GDM1 (cell line): ENCODE measurements at places on chromosomes 6 and 20.

DNA sequence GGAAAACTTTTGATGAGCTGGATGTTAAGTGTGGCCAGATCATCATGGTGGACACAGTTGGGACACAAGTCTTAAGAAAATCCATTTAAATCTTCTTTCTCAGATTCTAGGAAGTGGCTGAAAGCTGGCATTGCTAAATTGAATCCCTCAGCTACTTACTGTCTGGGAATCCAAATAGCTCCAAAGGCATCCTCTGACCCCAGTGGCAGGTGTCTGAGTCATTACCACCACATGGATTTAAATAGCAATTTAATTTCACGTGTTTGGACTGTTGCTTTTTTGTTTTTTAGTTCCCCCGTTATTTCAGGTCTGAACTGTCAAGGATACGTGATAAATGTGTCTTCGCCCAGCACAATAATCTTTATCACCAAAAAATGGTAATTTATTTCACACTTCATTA lies 33.2 kb upstream of the HDGFL1 start:
- DNase-seq = no peak

GRCh38 chr20:37454636-37455385 lies 66.2 kb upstream of the NNAT start:
- no peak for DNase-seq

DNA sequence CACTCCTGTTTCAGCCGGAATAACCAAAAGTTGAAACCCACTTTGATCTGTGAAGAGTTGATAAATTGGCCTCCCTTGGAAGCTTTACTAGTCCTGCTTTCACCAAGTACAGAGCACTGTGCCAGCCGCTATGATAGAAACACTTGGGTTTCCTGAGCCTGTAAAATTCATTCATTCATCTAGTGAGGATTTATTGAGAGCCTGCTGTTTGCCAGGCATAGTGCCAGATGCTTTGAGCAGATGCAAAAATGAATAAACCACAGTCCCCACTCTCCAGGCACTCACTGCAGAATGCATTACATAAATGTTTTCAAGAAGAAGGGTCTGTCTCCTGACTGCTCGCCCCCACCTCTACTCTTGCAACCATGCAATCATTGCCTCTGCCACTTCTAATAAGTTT lies 25.3 kb upstream of the TMEM217 start:
- no peak for DNase-seq

- no peak for DNase-seq
Observed at GRCh38 chr6:138797806-138798446, 2.0 kb downstream of the ECT2L start.

DNA sequence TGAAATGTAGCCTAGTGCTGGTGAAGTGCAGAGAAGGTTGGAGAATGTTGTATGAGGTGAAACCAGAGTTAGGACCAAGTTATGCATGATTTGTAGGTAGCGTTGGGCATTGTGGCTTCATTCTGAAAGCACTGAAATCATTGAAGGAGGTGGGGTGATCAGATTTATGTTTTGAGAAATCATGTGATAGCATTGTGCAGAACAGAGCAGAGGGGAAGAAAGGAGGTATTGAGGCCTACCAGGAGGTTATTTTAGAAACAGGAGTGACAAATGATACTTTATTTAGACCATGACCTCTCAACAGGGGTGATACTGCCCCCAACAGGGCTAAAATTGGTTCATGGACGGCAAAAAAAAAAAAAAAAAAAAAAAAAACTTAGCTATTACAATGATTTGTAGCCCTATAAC lies 15.6 kb upstream of the HMGN3 start:
- DNase-seq = no peak

GRCh38 chr6:101195588-101195987 lies 197.9 kb upstream of the GRIK2 start:
- no peak for DNase-seq

DNA sequence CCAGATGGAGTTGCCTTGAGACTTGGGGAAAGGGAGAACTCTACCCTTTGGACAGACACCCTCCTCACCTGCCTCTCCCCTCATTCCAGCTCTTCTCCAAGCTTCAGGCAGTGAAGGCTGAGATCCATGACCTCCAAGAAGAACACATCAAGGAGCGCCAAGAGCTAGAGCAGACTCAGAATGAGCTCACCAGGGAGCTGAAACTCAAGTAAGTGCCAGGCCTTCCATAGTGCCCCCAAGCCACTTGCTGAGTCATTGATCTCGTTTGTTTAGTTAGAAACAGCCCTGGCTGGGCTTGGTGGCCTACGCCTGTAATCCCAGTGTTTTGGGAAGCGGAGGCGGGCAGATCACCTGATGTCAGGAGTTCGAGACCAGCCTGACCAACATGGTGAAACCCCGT lies 39.2 kb downstream of the KIF3B start:
- no peak for DNase-seq

- no peak for DNase-seq
Observed at GRCh38 chr20:59787538-59787890, 145.9 kb downstream of the SYCP2 start.
